T1000 (cell line): ENCODE measurements at places on chromosomes 7 and 10.

- peak; percentile 73 for DNase-seq
Measured at GRCh38 chr10:122468926-122469781, 7.8 kb downstream of the HTRA1 start.

DNA sequence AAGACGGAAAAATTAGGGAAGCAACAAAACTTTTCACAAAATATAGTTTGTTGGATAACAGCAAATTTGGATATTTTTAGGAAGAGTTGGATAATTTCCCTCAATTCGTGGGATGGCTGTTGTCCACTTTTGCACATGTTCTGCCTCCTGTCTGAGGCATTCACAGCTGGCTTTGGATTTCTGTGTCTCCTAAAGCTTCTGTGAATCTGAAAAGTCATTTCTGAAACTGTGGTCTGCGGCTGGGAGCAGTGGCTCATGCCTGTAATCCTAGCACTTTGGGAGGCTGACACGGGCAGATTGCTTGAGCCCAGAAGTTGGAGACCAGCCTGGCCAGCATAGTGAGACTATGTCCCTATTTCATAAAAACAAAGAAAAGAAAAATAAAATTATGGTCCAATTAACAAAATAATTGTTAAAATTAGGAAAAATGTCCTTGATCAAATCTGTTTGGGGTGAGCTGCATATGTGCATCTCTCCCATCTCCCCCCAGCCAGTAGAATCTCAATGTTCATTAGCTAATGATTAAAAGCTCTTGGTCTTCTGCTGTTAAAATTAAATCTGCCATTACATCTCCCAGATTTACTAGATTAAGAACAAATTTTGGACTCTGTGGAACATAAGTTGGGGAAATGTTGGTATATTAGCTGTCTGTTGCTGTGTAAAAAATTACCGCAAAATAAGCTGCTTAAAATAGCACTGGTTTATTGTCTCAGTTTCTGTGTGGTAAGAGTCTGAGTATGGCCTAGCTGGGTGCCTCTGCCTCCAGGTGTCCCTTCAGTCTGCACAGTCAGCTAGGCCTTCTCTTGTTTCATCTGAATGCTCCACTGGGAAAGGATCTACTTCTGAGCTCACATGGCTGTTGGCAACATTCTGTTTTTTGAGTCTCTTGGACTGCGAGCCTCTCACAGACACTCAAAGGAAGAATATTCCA, 332.0 kb upstream of the FZD1 start:
- DNase-seq: no peak

- no peak for DNase-seq
Measured at GRCh38 chr10:37478381-37478780, 353.0 kb downstream of the ANKRD30A start.

GRCh38 chr7:88305044-88305443, 1.6 kb downstream of the STEAP4 start:
- DNase-seq: no peak

DNA sequence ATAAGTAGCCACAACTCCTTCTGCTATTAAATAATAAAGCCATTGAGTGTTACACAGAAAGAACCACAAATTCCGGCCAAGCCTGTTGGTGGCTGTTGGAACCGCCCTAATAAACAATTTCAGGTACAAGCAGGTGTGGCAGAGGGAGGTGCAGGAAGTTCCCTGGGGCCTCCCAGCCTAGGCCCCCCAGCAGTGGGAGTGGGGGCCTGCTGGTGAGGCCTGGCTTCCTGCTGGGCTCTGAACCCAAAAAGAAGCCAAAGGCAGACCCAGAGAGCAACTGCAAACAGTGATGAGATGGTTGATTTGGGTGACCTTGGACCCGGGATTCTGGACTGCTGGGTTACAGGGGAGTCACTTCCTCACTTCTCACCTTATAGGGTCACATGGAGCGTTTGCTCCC, 21.0 kb upstream of the LMTK2 start:
- DNase-seq: no peak

DNA sequence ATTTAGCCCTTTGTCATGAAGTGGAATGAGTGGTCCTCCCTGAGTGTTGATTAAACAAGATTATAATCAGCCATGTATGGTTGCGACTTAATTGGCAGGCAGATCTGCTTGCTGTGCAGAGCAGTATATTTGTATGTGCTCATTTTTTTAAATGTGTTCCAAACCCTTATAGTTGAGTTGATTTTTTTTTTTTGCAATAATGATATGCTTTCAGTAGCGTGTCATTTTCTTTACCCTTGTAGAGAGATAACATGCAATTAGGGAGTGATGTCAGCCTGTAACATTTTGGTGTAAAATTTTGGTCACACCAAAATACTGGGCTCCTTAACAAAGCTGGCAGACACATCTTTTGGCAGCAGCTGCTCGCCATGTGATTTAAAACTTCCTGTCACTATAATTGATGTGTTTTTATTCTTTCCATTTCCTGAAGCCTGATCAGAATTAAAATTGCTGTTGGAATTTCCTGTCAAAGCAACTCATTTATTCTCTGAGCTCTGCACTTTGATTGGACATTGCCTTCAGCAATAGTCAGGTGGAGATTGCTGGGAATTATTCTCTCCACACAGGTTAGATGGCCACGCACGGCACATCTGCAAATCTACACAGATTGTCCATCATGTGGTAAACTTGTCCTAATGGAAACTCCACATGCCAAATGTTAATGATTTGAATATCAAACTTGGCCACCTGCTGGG, 125.3 kb downstream of the DYNC1I1 start:
- DNase-seq: no peak

GRCh38 chr7:127059475-127059874, 193.3 kb downstream of the GRM8 start:
- no peak for DNase-seq

GRCh38 chr10:99858849-99859248, 76.4 kb downstream of the ABCC2 start:
- DNase-seq: no peak
